GM12864 (cell line): ENCODE measurements at places on chromosomes 3 and 15.

DNA sequence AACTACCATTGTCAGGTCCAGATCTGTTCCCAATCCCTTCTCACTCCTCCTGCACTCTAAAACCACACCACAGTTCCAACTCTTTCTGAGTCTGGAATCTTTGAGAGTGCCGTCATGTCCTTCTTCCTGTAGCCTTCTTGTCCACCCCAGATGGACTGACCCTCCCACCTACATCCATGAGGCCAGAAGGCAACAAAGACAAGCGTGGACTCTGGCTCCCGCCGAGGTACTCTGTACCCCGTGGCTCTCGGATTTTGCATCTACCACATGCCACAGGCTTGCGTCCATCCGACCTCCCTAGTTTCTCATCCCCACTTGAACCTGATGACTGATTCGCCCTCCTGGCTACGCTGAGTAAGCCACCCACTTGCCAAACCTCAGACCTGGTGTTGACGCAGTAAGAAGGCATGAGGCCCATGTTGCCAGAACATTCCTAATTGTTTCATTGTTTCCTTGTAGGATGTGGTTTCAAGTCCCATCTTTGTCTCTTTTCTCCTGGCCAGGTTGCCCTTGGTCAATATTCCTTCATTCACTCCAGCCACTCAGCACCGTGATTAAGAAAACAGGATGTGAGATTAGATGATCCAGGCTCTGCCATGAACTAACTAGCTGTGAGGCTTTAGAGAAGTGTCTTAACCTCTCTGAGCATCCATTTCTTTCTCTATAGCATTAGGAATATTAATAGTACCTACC is 1.1 kb upstream of the ZBTB38 start:
- no peak for DNase-seq

DNA sequence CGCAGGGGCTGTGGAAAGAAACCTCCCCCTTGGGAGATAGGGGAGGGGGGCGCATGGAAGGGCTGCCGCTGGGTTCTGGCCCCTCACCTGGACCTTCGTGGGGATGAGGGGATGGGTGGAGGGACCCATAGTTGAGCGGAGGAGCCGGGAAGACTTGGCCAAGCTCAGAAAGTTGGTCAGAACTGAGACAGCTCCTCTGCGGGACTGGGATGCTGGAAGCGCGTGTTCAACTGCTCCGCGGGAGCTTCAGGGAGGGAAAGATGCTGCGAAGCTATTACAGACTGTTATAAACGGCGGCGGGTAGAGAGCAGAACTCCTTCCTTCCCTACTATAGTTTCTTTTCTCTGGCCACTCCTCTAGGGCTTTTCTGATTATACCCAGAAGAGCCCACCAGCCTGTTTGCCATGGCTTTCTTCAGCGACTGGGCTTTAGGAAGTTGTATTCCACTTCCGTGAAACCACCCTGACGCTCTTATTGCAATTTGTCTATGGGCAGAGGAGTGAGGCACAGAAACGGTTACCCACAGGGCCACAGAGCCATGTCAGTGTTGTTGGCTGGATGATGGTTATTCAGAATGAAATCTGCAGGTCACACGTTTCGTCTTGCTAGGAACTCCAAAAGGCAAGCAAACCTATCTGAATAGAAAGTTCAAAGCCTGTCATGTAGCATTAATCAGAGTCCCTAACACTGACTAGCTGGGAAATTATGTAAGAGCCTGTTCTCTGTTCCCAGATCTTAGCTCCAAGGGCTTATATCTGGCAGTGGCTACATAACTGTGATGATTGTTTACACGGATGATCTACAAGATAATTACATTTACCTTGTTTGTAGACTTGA is 1.1 kb downstream of the SYNPR start:
- no peak for DNase-seq

- no peak for DNase-seq
Observed at GRCh38 chr3:44954962-44955361, 21.0 kb downstream of the ZDHHC3 start.

DNA sequence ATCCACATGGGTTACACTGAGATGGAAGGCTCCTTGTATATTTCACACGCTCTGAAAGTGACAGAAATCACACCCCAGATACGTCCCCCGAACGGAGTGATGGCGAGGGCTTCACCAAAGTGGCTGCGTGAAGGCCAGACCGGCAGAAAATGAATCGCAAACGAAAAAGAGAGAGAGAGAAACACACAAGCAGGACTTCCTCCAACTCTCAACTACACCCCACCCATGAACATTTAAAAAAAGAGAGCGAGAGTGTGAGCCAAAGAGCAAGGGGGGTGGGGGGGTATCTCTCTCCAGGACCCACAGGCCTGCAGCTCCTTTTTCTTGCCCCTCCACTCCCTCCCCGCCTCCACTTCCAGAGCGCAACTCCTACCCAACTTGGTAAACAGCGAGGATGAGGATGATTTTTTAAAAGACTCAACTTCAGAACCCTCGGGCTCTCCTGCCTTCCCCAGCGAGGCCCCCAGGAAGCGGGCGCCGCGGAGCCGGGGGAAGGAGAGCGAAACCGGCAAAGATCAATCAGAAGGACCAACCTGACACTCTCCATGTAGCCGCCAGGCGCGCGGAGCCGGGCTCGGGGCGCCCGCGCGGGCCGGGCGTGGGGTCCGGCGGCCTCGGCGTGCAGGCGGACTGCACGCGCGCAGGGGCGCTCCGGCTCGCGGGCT is 519.1 kb downstream of the FOXP1 start:
- DNase-seq, result no peak

GRCh38 chr3:109973733-109974132 is 636.4 kb upstream of the DPPA4 start:
- DNase-seq, result no peak

- DNase-seq, result peak; percentile 29
Observed at GRCh38 chr15:70258369-70259027, 160.8 kb upstream of the TLE3 start.

- DNase-seq, result no peak
Observed at GRCh38 chr15:77417602-77418001, 2.3 kb downstream of the PEAK1 start.

DNA sequence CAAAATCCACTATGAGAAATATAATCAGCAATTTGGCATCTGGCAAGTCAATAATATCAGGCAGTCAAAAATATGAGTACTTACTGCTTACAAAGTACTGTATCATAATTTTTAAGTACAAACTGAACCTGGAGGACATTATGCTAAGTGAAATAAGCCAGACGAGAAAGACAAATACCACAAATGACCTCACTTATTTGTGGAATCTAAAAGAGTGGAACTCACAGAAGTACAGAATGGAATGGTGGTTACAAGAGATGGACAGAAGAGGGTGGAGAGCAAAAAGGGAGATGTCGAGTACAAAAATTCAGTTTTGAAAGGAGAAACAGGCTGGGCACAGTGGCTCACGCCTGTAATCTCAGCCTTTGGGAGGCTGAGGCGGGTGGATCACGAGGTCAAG is 12.4 kb downstream of the PCYT1A start:
- DNase-seq, result no peak

DNA sequence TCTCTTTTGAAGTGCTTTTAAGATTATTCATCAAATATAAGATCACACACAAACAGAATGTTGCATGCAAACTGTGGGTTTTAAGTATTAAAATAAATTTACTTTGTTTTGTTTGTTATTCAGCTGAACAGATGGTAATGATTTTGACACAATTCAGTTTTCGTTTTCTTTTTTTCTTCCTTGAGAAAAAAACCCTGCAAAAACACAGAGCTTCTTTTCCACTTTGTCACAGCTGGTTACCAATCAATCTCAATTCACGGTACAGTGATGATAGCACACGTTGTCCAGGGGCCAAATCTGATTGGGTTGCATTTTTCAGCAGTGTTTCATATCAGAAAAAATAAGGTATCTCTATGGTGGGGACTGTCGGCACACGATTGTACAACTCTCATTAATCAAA is 473.6 kb downstream of the ROBO2 start:
- DNase-seq, result no peak

DNA sequence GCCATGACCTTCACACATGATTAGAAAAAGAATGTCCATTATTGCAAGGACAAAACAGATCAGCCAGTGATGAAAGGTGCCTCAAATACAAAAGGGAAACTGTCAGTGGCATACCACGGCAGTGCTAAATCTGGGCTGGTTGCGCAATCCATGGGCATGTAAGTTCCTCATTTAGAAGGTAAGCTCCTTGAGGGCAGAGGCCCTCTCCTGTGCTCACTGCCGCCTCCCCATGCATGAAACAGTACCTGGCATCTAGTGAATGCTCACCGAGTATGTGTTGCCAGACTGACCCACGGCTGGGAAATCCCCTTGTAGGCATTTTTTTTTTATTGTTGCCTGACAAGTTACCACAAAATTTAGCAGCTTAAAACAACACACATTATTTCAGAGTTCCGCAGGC is 312.1 kb upstream of the CHRM5 start:
- DNase-seq, result no peak

DNA sequence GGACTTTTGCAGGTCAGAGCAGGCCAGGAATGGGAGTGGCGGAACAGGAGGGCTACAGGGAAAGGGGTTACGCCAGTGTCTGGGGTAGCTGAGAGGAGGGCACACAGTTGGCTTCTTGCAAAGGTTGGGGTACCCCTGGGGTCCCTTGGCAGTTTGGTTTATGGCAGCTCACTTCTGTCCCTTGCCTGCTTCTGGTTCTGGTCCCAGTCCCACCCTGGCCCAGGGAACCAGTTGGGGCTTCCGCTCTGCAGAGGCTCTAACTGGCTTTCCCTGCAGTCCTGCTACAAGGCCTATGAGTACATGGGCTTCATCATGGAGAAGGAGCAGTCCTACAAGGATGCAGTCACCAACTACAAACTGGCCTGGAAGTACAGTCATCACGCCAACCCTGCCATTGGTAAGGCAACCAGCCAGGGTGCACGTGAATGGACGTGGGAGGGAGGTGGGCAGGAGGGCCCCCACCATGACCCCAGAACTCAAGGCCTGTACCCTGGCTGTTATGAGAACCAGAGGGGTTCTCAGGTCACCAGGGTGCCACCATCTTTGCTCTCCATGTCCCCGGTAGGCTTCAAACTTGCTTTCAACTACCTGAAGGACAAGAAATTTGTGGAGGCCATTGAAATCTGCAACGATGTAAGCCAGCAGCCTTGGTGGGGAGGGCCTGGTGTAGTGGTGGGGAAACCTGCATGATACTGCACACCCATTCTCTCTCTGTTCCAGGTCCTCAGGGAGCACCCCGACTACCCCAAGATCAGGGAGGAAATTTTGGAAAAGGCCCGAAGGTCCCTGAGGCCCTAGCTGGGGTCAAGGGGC is 15.2 kb downstream of the CSRNP1 start:
- no peak for DNase-seq

DNA sequence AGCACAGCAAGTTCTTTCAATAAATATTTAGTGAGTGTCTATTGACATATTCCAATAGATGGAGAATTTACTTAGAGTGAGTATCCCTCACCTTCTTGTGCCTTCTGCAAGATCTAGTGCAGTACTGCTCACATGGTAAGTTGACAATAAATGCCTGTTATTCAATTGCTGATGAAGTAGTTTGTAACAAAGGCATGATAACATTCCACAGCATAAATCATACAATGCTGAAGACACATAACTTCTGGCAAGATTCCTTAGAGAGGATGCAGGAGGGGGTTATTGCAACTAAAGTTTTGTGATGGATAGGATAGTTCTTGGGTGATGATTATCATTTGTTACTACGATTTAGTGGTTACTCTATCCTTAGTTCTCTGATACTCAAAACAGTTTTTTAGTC is 112.2 kb upstream of the RBMS3 start:
- DNase-seq, result no peak

DNA sequence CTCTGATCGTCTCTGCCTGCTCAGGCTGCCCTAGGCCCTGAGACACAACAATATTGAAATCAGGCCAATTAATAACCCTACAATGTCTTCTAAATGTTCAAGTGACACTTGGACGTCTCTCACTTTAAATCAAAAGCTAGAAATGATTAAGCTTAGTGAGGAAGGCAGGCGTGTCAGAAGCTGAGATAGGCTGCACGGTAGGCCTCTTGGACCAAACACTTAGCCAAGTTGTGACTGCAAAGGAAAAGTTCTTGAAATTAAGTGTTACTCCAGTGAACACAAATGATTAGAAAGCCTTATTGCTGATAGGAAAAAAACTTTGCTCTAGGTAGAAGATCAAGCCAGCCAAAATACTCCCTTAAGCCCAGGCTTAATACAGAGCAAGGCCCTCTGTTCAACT is 2.2 kb downstream of the HPS3 start:
- DNase-seq, result no peak

GRCh38 chr15:74340150-74340549 is 27.3 kb downstream of the CYP11A1 start:
- no peak for DNase-seq

DNA sequence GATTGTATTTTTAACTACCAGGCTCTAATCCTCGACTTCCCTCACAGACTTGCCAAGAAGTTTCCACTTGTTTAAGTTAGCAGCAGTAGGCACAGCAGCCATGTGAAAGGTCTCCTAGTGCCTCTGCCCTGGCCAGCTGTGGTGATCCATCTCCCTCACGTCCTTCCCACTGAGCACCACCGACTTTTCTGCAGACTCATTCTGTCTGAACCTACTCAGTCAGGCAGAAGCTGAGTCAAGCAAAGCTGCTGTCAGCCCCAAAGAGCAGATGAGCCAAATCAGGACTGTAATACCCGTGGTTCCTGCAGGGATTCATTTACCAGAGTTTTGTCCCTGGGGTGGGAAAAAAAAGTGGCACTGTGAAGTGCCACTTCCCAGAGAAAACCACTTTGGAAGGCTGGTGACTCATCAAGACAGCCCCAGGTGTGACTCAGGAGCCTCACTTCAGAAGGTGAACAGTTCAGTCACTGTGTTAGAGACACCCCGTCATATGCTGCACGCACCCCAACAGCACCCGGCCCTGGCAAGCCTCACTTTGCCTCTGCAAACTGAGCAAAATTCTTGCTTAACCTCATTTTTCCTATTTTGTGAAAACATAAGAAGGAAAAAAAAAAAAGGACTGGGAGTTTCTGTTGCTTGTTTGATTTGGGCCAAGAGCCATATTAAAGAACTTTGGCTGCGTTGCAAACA is 76.0 kb downstream of the WWTR1 start:
- no peak for DNase-seq

DNA sequence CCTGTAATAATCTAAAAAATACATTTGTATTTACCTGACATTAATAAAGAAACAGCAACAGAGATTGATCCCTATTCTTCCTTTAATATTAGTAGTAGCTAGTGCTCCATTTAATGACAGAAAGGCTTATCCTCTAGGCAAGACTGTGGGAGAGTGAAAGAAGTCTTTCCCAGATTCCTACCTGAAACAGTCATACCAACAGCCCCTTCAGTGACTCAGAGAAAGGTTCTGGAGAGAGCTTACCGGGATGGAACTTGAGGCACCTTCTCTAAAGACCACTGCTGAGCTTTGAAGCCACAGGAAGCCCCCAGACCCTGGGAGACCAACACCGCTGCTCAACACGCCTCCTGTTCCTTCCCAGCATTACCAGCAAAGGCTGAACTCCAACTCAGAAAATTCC is 66.9 kb upstream of the FGF12 start:
- no peak for DNase-seq

DNA sequence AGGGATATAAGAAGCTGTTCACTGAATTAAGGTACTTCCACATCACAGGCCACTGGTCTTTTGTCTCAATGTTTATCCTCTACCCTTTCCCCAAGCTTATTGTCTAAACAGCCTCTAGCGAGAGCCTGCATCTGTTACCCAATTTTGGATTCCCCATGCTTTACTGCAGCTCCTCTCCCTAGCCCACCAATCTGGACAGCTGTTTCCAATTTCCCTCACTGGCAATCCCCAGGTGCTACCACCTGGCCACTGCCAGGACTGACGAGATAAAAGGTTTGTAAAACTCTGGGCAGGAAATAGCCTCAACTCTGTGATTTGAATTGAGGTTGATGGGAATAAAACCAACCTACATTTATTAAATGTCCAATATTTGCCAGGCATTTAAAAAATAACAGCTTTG is 58.0 kb upstream of the TEX9 start:
- DNase-seq, result no peak

GRCh38 chr15:87579537-87579936 is 677.0 kb downstream of the NTRK3 start:
- DNase-seq, result no peak
